ENCODE measurements at places on chromosomes 3 and 15.

DNA sequence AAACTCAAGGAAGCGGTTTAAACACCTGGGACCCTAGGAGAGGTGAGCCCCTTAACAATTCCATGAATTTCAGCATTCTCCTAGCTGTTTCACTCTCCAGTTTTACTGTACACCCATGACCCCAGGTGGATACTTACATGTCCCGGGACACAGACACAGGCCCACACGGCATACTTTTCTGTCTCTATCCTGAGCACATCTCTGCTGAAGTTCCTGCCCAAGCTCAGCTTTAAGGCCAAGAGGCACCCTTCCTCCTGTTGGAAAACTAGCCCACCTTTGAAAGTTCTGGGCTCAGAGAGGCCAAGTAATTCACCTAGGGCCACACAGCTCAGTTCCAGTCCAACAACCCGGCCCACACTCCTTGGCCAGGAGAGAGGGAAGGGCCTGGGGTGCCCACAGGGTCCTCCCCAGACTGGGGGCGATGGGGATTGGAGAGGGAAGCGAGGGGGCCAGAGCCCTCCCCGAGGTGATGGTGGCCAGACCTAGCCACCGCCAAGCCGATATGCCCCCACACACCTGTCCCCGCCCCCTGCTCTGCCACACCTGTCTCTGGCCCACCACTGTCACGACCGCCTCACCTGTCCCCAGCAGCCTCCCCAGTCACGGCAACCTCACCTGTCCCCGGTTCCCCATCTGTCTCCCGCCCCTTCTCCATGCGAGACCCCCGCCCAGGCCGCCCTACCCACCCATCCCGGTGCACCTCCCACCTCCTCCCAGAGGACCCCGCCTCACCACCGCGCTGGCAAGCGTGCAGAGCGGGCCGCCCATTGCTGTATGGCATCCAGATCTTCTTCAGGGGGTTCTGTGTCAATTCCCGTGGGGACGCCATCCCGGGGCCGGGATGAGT lies 431 bp downstream of the PFKFB4 start:
- DNase-seq, result no peak

- DNase-seq, result no peak
Measured at GRCh38 chr3:186452517-186452916, 90.5 kb upstream of the DGKG start.

- DNase-seq, result peak; percentile 73
Measured at GRCh38 chr15:42736793-42737528, at the start of gene CDAN1. TSS of gene CDAN1 (minus strand) at chr15:42737128. CDS start at chr15:42737102, 26 bp downstream.

- DNase-seq, result no peak
Measured at GRCh38 chr3:153130312-153130977, 31.6 kb upstream of the RAP2B start.

GRCh38 chr3:113697500-113698090 lies 1.2 kb upstream of the USF3 start:
- no peak for DNase-seq

DNA sequence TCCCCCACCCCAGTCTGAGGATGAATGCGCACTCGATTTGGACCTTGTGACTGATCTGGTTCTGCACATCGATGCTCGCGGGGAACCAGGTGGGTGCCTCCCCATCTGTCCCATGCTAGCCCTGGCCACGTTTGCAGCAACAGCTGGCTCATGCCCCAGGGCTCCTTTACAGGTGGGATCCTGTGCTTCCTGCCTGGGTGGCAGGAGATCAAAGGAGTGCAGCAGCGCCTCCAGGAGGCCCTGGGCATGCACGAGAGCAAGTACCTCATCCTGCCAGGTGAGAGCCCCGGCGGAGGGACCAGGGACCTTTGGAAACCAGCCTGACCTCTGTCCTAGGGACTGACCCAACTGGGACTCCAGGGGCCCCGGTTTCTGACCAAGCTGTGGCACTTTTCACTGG lies 44.3 kb downstream of the DHX30 start:
- DNase-seq, result no peak
